Endodermal cell (in vitro differentiated cells): ENCODE measurements at places on chromosomes 4 and X. TPM values are rescaled to one million over a fixed set of nuclear protein-coding genes. Genes with fewer than 3 reads are reported as not detected.
A peak's percentile ranks its signal among the peaks of the same experiment; 100 is the strongest.

- no peaks in the 10 kb centered on the region for H3K36me3 ChIP-seq
- H3K27ac ChIP-seq, result no peak overlapping the region
- no peaks in the 10 kb centered on the region for H3K4me1 ChIP-seq
- DNase-seq, result no peak
Measured at GRCh38 chrX:114095789-114096188, 488.1 kb upstream of the HTR2C start.

DNA sequence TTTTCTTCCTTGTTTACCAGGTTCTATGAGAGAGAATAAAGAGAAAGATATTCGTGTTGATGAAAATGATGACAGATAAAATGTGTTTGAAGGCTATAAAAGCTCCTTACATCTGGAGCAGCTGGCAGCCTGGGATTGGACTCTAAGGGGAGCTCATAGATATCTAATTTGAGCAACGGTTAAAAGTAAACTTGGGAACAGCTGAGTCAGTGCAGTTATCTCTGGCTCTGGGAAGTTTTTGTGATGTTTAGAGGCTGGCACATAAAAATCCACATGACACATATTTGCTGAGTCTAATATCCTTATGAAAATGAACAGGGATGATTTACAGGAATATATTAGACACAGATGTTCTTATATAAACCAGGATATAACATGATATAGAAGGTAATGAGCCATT is 331.8 kb upstream of the TENM3 start:
- no peaks in the 10 kb centered on the region for H3K4me1 ChIP-seq
- H3K4me3 ChIP-seq, result no peak overlapping the region
- no peaks in the 10 kb centered on the region for H3K36me3 ChIP-seq
- no peak overlapping the region for H3K27ac ChIP-seq
- no peaks in the 10 kb centered on the region for H3K27me3 ChIP-seq

DNA sequence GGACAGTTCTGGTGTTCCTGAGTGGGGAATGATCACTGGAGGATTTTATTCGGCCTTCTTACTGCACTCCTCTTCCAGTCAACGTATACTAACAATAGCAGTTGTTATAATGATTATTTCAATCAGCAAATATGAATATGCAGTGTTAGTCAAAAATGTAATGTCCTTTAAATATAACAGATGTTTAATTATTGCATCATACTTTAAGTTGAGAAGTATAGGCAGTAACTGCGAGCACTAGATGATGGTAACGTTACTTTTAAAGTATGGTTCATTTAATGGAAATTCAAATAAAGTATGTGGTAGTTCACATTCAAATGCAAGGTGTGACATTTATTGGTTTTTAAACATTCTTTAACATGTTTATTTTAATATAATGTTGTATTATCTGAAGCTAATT is 5.5 kb upstream of the BLTP1 start:
- H3K27me3 ChIP-seq, result peaks cover 81% of the 10 kb centered on the region
- no peak overlapping the region for H3K27ac ChIP-seq
- DNase-seq, result no peak
- no peaks in the 10 kb centered on the region for H3K36me3 ChIP-seq
- H3K4me1 ChIP-seq, result no peaks in the 10 kb centered on the region

GRCh38 chr4:30837131-30837539 is 117.0 kb downstream of the PCDH7 start:
- H3K36me3 ChIP-seq, result no peaks in the 10 kb centered on the region
- peak overlapping the region; percentile 90 for H3K27ac ChIP-seq
- H3K27me3 ChIP-seq, result no peaks in the 10 kb centered on the region
- DNase-seq, result no peak

- no peak for DNase-seq
- H3K27me3 ChIP-seq, result no peaks in the 10 kb centered on the region
- H3K36me3 ChIP-seq, result no peaks in the 10 kb centered on the region
- H3K4me3 ChIP-seq, result no peak overlapping the region
- H3K4me1 ChIP-seq, result no peaks in the 10 kb centered on the region
Measured at GRCh38 chrX:10010686-10011085, 43.5 kb downstream of the CLDN34 start.

- no peaks in the 10 kb centered on the region for H3K4me1 ChIP-seq
- no peaks in the 10 kb centered on the region for H3K36me3 ChIP-seq
- no peak overlapping the region for H3K4me3 ChIP-seq
- peak; percentile 71 for DNase-seq
Measured at GRCh38 chr4:67809502-67809901, 55.3 kb upstream of the GNRHR start.

SERTM2 gene
- total RNA-seq, result not detected in 3 replicates

CXCL3 gene
- total RNA-seq, result 2.9 to 9.8 TPM (median 3.5 TPM) in 3 replicates

DNA sequence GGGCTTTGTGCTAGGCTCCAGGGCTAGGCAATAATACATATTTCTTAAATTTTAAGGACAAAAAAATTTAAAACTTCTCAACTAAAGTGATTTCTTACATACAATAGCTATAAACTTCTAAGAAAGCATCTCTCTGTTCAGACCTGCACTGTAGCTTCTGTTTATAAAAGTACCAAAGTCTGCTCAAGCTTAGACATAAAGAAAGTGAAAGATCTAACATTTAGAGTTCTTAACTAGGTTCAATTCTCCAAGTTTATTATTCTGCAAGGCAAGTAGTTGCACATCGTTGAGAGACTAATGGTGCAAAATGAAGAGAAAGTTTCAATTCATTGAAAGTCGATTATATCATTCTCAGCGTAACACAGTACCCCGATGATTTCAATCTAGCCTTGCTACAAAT is 857.4 kb upstream of the HTR2C start:
- H3K27ac ChIP-seq, result no peak overlapping the region
- no peaks in the 10 kb centered on the region for H3K27me3 ChIP-seq
- no peaks in the 10 kb centered on the region for H3K4me1 ChIP-seq
- H3K36me3 ChIP-seq, result no peaks in the 10 kb centered on the region

DNA sequence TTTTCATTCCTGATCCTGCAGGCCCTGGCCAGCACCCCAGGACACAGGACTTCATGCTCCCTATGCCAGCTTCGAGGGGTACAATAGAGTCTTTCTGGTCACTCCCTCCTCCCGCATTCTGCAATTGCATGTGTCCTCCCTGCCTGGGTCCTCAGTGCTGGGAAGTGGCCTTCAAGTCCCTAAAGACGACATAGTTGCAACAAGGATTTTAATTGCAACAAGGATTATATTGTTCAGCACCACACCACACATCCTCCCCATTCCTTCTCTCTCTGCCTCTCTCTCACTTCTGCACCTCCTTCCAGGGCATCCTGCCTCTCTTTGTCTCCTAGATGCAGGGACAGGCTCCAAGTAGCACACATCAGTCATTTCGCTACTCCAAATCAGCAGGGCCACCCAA is 25.5 kb downstream of the SCD5 start:
- H3K4me1 ChIP-seq, result peaks cover 9% of the 10 kb centered on the region
- no peak overlapping the region for H3K27ac ChIP-seq
- DNase-seq, result peak; percentile 14
- H3K36me3 ChIP-seq, result peaks cover 3% of the 10 kb centered on the region

DNA sequence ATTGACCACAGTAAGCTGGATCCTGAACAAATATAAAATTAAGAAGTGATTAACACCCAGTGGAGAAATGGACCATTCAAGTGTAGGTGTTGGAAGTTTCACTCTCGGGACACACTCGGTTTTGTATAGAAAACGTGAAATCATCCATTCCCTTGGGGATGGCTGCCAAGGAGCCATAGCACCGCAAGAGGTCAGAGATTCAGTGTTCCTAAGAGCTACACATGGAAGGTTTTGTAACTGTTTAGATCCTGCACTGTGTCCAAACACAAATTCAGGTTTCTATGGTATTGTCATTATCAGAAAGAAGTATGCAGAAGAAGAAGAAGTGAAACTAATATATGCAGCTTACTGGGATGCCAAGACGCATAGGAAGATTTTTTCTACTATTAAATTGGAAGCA is 281.0 kb downstream of the LDB2 start:
- no peak for DNase-seq
- no peaks in the 10 kb centered on the region for H3K27me3 ChIP-seq
- no peak overlapping the region for H3K27ac ChIP-seq
- H3K4me3 ChIP-seq, result no peak overlapping the region
- H3K4me1 ChIP-seq, result peaks cover 8% of the 10 kb centered on the region
- H3K36me3 ChIP-seq, result no peaks in the 10 kb centered on the region
